Stimulated activated naive CD8-positive, alpha-beta T cell treated with anti-CD3 and anti-CD28 coated beads, Interleukin-15, amount 100 ng/mL, for 72 hours (primary cell): ENCODE measurements at places on chromosomes 13 and 19.

DNA sequence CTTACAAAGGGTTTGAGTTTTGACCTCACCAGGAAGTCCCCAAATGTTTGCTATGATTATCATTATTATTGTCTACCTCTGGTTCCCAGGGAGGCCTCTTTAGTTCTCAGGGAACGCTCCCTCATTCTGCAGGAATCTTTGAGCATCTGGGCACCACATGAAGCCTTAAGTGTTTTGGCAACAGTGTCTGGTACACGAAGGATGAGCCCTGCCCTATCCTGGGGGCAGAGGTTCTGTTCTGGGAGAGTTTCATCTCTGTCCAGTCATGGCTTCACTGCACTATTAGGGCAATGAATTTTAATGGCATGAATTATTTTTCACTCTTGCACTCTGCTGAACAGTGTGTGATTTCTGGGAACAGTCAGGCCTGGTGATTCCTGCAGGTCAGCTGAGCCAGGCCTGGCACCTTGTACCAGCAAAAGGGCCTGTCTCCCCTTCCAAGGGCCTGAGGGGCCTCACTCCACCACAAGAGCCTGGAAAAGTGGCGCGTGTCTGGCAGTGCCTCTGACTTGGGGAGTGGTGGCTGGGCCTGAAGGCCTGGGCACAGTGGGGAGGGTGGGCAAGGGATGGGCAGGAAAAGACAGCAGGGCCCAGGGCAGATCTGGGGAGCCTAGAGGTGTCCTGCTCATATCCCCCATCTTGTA, 4.6 kb downstream of the FAM187B start:
- no peak for DNase-seq

GRCh38 chr19:1468821-1469254, 10.2 kb downstream of the C19orf25 start:
- DNase-seq: no peak

DNA sequence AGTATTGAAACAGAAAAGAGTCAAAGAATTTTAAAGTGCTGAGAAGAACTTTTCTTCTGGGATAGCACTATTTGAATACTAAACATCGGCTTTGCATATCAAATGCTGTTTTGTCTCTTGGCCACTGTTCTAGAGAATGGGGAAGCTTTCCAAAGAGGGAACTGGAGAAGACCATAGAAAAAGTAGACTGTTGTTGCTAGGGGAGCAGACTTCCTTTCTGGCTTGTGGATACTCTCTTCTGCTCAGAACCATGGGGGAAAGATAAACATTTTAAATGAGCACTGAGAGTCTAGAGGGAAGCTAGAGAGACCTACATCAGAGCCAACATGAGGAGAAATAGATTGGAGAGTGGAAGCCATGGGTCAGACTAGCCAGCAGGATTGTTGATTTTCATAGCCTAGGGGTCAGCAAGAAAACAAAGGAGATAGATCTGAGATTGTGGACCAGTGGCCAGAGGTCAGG, 315.7 kb downstream of the KCTD12 start:
- DNase-seq: no peak

DNA sequence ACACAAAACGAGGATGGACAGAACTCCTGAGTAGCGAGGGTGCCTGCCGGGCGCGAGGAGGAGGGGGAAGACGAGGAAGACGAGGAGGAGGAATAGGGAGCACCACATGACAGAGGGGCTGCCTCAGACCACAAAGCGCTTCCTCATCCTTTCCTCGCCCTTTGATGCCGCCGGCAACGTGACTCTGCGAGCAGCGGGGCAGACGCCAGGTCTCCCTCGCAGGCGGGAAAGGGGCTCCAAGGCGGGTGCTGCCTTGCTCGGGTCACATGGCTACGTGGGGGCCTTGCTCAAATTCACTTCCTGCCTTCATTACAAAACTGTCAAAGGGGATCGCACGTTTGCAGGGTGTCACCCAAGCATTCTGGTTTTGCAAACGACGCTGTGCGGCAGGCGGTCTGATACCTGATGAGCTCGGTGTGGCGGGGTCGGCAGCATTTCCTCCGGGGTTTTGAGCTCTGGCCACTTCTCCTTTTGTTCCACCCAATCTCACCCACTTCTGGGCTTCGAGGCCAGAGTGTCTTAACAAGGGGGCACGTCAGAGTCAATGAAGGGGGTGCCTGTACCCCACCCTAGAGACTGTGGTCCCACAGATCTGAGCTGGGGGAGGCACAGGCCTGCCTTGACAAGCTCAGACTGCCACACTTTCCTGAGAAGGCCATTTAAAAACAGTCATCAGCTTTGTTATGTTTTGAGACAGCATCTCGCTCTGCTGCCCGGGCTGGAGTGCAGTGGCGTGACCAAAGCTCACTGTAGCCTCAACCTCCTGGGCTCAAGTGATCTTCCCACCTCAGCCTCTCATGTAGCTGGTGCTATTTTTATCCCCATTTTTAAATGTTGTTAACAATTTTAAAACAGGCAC, 14.9 kb downstream of the MAP2K2 start:
- peak; percentile 72 for DNase-seq

- DNase-seq: no peak
Measured at GRCh38 chr13:19597523-19597922, 35.9 kb upstream of the MPHOSPH8 start.

GRCh38 chr13:29594303-29594709, 1.2 kb downstream of the SLC7A1 start:
- no peak for DNase-seq

- no peak for DNase-seq
Measured at GRCh38 chr13:33794576-33794975, 23.4 kb upstream of the RFC3 start.

- DNase-seq: peak; percentile 59
Measured at GRCh38 chr19:7293762-7294557, at the start of gene INSR. TSS of gene INSR (minus strand) at chr19:7294414. CDS start at chr19:7293891, 523 bp downstream.

- DNase-seq: no peak
Measured at GRCh38 chr13:91609353-91609752, 210.9 kb downstream of the GPC5 start.
